ACHN (cell line): ENCODE measurements at places on chromosomes 1 and 21.

DNA sequence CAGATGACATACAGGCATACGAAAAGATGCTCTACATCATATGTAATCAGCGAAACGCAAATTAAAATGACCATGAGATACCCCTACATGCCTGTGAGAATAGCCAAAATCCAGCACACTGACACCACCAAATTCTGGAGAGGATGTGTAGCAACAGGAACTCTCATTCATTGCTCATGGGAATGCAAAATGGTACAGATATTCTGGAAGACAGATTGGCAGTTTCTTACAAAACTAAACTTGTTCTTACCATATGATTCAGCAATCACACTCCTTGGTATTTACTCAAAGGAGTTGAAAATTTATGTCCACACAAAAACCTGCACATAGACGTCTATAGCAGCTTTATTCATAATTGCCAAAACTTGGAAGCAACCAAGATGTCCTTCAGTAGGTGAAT, 52.6 kb downstream of the TM2D1 start:
- DNase-seq = no peak

- DNase-seq = peak; percentile 21
These were observed 41.4 kb upstream of the LMX1A start for GRCh38 chr1:165397944-165398343.

DNA sequence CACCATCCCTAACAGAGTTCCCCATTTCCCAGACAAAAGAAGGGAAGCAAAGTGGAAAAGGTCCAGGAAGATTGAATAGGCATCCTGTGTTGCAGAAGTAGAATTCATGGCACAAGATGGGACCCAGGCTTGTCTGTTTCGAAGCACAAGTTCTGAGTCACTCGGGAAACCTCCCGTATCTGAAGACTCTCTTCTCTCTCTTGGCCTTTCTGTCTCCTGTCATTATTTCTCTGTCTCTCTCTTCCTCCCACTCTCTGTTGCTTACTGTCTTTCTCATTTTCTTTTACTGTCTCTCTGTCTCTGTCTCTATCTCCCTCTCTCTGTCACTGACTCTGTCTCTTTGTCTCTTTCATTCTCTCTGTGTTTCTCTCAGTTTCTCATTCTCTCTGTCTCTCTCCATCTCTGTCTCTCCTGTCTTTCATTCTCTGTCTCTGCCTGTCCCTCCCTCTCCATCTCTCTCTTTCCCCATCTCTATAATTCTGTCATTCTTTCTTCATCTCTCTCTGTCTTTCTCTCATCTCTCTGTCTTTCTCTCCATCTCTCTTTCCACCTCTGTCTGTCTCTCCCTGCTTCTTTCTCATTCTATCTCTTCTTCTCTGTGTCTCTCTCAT, 23.7 kb downstream of the RNF187 start:
- DNase-seq = no peak

- peak; percentile 48 for DNase-seq
These were observed 72.9 kb downstream of the IVNS1ABP start for GRCh38 chr1:185244015-185244747.

GRCh38 chr1:172408958-172409357, 11.5 kb upstream of the C1orf105 start:
- DNase-seq = no peak

DNA sequence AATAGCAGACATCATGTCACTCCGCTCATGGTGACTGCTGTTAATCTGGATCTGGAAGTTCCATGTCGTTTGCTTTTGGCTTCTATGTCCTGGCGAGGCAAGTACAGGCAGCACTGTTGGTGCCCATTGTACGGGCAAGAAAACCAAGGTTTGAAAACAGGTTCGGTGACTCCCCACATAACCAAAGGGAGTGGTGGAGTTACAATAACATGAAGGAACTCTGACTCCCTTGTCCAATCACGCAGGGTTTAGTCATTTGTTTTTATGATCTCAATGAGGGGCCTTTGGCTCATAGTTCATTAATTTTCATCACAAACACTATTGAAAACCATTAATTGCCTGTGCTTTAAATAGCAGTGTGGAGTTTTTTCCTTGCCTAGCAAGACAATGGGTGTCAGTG, 82.9 kb upstream of the SSX2IP start:
- no peak for DNase-seq

- DNase-seq = no peak
These were observed 576.2 kb downstream of the PTPRU start for GRCh38 chr1:29812408-29813135.

DNA sequence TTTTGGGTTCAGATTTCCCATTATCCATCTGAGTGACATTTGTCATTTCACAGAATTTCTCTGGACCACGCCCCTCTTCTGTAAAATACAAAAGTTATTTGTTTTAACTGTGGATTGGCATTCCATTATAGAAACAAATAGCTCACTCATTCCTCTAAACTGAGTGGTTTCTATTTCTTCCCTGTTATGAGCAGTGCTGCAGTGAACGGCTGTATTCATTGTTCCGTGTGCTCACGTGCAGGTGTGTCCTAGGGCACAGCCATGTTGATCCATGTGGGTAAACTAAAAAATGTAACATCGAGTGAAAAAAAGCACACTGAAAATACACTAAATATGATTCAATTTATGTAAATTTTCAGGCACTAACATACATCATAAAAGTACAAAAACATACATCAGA, 27.0 kb upstream of the IL12RB2 start:
- DNase-seq = no peak

DNA sequence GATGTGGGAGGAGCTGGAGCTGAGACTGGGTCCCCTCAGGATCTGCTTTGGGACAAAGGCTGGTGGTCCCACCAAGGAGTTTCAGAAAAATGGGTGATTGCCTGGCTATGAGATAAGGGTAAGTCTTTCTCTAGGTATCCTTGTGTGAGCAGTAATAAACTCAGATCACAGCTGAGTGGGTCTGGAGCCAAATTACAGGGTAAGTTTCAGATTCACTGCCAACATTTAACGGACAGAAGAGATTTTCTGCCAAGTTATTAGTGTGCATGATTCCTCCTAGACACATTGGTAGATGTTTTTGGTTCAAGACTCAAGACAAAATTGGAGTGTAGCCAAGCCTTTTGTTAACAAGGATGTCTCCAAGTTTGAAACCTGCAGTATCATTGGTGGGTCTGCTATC, 7.5 kb downstream of the CD1B start:
- DNase-seq = no peak

DNA sequence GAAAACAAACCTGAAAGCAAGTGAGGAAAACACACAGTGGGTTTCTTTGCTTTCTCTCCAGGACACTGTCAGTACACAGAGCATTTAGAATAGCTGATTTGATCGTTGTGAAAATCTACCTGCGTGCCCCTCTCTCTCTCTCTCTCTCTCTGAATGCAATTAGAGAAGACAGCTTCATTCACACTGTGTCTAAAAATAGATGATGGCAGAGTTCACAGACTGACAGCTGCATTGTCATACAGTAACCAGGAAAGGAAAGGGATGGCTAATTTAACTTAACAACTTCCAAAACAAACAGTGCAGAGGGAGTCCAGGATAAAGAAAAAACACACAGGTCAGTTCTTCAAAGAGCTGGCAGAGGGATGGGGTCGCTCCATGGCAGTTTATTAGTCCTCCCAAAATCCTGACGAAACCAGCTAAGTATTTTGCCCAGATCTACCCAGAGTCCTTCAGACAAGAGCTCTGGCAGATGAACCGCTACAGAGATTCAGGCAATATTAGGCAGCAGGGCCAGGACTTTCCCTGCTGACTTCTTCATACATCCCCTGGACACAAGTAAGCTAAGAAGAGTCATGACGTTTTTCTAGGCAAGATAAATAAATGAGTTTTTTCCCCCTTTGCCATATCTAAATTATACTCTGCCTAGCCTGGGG, 58.9 kb downstream of the WLS start:
- no peak for DNase-seq

DNA sequence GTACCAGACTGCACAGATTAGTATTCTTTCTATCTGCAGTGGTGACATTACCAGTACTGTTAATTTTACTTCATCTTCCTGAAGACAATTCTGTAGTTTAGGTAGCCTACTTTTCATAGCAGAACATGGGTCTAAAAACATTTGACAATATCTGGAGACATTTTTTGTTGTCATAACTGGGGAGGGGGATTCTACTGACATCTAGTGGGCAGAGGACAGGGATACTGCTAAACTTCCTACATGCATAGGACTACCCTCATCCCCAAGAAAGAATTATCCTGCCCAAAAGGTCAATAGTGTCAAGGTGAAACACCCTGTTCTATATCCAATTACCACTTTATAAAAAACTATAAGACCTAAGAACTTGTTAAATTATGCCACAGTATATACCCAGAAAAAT, 3.4 kb upstream of the ARHGAP29 start:
- no peak for DNase-seq
